ENCODE measurements at places on chromosomes 11 and 22. TPM values are rescaled to one million over a fixed set of nuclear protein-coding genes. Genes with fewer than 3 reads are reported as not detected.

The OR52E8 gene
- not detected for total RNA-seq

The SERPINH1 gene
- 264 TPM for total RNA-seq

The OR8G1 gene
- not detected for total RNA-seq

The DEPDC5 gene
- 13.6 TPM for total RNA-seq

DNA sequence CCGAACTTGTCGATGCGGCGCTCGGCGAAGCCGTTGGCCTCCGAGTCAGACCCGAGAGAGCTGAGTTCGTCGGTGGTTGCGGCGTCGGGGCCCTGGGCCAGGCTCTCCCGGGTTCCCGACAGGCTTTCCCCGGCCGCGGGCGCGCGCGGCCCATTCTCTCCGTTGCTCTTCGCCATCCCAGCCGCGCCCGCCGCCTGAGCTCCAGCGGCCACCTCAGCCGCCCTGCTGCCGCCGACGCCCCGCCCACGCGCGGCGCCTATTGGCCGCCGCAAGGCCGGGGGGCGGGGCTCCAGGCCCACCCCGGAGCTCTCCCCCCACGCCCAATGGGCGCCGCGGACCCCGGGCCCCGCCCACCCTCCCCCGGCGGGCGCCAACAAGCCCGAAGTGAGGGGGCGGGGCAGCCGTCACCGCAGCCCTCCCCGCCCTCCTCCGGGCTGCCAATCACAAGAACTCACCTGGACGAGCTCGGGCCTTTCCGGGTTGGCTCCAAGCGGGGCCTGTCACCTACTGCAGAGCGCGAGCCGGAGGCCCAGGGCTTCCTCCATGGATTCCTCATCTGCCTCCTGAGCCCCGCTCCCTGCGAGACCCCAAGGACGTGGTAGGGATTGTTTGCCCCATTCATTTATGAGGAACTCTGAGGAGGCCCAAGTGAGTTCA, at the start of gene TBC1D10A:
Gene TBC1D10A (minus strand): TSS at position 236 of the 657 bp plus-strand sequence. CDS start 60 bp downstream, at position 176.
- no peaks in the 10 kb centered on the region for H3K27me3 ChIP-seq
- peak within 1 kb of the TSS; percentile 97 for H3K4me3 ChIP-seq
- peak within 1 kb of the TSS; percentile 93 for H3K27ac ChIP-seq
- H3K4me1 ChIP-seq, result peaks cover 25% of the 10 kb centered on the region
- H3K36me3 ChIP-seq, result no peaks in the 10 kb centered on the region

DNA sequence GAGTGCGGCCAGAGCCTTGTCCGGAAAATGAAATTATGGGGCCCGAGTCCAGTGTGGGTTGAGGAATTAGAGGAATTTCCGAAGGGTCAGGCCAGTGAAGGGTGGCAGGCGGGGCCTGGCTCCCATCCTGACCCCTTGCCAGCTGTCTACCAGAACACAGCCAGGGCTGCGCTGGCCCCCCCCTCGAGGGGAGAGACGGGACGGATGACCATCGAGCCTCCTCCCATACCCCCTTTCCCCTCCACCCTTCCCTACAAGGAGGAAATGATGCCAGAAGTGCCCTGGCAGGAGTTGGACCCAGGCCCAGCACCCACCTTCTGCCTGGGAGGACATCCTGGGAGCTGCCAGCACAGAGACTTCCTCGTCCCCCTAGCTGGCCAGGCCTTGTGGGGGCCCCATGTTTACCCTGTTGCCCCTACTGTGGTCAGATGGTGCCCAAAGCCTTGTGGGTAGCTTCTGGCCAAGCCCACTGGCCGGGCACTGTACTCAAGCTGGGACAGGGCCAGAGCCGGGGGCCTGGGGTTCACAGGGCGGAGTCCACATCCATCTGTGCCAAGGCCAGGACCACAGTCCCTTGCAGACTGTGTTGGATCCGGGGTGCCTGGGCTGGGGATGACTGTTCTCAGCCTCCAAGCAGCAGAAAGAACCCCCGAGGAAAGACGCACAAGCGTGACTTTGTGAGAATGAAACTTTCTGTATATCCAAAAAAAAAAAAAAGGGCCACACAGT, 20.8 kb downstream of the ARVCF start:
- H3K36me3 ChIP-seq, result no peaks in the 10 kb centered on the region
- H3K27me3 ChIP-seq, result no peaks in the 10 kb centered on the region
- peaks cover 5% of the 10 kb centered on the region for H3K4me1 ChIP-seq

DNA sequence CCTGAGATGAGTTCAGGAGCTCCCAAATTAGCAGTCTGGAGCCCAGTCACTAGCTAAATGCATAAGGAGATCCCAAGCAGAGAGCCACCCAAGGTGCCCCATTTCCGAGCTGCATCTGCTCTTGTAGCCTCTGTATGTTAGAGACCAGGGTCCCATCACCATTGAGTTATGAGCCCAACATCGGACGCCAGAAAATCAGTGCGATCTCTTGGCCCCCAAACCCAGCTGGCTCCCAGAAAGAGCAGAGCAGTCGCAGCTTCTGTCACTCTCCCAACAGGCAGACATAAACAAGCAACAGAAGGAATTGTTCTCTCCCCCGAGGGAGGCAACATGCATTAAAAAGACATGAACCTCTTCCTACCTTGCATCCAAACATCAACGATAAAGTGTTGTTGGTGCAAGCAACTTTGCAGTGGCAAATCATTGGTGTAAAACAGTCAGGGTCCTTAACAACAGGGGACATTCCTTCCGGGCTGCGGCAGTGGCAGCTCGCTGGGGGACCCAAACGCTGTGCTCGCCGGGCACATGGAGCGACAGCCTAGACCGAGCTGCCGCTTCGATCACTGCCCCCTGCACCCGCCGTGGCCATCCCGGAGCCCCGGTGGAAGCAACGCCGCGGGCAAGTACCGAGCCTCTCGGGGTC, 907.1 kb downstream of the DLG2 start:
- no peak overlapping the region for H3K27ac ChIP-seq
- H3K4me1 ChIP-seq, result no peaks in the 10 kb centered on the region
- DNase-seq, result no peak
- no peaks in the 10 kb centered on the region for H3K27me3 ChIP-seq
- H3K36me3 ChIP-seq, result no peaks in the 10 kb centered on the region
- peak overlapping the region; percentile 53 for H3K4me3 ChIP-seq

The RPS3 gene
- total RNA-seq, result 1,978 TPM

- H3K27ac ChIP-seq, result peak overlapping the region; percentile 82
- H3K27me3 ChIP-seq, result no peaks in the 10 kb centered on the region
- H3K36me3 ChIP-seq, result no peaks in the 10 kb centered on the region
- peak overlapping the region; percentile 73 for H3K4me3 ChIP-seq
Observed at GRCh38 chr22:42366806-42367581, 65.2 kb downstream of the NFAM1 start.

DNA sequence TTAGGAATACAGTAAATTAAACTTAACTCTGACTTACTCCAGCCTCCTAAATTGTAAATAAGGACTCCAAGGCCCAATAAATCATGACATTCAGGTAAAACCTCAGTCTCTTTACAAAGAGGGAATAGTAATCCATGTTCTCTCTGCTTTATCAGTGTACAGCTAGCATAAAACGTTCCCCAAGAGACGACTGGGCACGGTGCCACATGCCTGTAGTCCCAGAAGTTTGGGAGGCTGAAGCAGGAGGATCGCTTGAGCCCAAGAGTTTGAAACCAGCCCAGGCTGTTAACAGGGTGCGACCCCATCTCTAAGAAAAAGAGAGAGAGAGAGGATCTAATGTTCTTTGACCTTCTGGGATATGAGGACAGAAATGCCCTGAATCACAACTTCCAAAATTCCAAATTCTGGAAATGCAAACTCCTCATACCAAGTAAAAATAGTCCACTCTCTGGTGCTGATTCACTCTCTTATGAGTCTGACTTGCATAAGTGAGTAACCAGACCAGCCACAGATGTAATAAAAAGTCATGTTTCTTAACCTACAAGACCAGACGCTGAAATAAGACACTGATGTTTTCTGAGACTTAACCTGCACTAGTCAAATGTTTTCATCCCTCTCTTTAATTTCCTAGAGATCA, 25.5 kb downstream of the NNMT start:
- no peak overlapping the region for H3K4me3 ChIP-seq
- no peaks in the 10 kb centered on the region for H3K27me3 ChIP-seq
- H3K36me3 ChIP-seq, result no peaks in the 10 kb centered on the region
- DNase-seq, result no peak

All from breast epithelium (tissue), 4 donors.